ENCODE measurements at places on chromosomes 3 and 15.
A peak's percentile ranks its signal among the peaks of the same experiment; 100 is the strongest.

GRCh38 chr3:120192159-120192558 is 92.9 kb downstream of the GPR156 start:
- peak; percentile 30 for DNase-seq

DNA sequence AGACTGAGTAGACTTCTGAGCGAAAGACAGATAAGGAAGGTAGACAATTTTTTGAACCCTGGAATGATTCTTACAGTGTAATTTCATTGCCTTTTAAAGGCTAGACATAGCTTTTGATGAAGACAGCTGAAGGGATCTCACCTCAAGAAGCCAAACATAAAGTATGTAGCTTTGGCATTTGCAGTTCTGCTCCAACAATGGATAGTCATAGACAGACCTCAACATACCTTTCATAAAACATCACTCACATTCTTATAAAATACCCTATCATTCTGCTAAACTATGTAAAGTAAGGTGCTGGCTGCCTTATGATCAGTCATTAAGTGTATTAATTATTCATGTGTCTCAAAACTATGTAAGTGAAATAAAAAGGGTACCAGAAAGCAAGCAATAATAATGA is 70.0 kb downstream of the UBE3A start:
- DNase-seq, result peak; percentile 48

GRCh38 chr3:45962033-45962432 is 18.8 kb downstream of the CXCR6 start:
- DNase-seq, result no peak

DNA sequence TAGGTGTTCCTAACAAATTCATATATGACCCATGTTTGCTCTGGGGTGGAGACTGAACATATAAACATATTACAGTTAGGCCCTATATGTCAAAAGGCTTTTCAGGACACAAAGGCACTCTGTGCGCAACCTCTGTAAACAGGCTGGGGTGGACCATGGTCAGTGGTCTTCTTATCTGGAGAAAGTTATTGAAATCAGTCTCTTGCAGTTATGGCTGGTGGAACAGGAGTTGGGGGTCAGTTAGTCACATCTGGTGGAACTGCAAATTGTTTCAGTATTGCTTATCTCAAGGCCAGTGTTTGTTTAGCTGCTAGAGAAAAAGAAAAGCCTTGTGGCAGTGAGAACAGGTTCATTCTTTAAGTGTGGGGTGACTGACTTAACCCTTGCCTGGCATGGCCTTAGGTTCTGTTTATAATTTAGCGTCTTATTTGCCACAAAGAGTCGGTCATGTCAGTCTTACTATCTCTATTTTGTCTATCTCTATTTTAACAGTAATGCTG is 5.9 kb upstream of the GP9 start:
- no peak for DNase-seq

DNA sequence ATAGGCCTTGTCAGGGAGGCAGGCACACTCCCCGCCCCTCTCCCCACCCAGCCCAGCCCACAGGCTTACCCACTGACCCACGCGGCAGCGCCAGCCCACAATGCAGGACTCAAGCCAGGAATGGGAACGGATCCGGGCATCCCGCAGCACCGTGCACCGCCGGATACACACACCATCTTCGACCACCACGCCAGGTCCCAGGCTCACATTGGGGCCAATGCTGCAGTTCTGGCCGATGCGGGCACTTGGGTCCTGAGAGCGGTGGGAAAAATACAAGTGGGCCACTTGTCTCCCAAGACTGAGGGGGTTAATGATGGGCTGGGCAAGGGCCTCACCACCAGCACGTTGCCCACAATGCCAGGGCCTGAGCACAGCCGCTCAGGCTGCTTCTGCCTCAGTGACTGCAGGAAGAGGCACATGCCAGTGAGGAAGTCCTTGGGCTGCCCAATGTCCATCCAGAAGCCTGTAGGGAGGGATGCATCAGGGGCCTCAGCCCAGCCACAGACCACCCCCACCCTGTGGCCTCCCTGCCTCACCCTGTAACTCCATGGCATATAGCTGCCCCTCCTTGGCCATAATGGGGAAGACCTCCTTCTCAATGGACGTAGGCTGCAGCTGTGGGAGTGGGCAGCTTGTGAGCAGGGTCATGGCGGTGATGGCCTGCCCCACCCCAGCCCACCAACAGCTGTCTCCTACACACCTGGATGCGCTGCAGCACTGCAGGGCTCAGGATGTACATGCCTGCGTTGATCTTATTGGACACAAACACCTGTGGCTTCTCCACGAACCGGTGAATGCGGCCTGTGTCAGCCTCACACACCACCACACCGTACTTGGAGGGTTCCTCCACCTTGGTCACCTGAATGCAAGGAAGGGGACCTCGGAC is 1.6 kb downstream of the GMPPB start:
- no peak for DNase-seq
